ENCODE measurements at places on chromosomes 3 and 15. TPM values are rescaled to one million over a fixed set of nuclear protein-coding genes. Genes with fewer than 3 reads are reported as not detected.

DNA sequence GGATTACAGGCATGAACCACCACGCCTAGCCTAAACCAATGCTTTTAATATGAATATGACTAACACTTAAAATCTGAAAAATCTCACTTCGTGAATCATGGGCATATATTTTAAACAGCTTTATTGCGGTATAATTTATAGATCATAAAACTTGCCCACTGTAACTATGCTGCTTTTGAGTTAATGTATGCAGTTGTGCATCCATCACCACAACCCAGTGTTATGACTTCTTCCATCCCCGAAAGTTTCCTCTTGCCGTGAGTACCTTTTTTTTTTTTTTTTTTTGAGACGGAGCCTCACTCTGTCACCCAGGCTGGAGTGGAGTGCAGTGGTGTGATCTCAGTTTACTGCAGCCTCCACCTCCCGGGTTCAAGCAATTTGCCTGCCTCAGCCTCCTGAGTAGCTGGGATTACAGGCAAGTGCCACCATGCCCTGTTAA lies 7.1 kb downstream of the KAT2B start:
- DNase-seq = no peak

DNA sequence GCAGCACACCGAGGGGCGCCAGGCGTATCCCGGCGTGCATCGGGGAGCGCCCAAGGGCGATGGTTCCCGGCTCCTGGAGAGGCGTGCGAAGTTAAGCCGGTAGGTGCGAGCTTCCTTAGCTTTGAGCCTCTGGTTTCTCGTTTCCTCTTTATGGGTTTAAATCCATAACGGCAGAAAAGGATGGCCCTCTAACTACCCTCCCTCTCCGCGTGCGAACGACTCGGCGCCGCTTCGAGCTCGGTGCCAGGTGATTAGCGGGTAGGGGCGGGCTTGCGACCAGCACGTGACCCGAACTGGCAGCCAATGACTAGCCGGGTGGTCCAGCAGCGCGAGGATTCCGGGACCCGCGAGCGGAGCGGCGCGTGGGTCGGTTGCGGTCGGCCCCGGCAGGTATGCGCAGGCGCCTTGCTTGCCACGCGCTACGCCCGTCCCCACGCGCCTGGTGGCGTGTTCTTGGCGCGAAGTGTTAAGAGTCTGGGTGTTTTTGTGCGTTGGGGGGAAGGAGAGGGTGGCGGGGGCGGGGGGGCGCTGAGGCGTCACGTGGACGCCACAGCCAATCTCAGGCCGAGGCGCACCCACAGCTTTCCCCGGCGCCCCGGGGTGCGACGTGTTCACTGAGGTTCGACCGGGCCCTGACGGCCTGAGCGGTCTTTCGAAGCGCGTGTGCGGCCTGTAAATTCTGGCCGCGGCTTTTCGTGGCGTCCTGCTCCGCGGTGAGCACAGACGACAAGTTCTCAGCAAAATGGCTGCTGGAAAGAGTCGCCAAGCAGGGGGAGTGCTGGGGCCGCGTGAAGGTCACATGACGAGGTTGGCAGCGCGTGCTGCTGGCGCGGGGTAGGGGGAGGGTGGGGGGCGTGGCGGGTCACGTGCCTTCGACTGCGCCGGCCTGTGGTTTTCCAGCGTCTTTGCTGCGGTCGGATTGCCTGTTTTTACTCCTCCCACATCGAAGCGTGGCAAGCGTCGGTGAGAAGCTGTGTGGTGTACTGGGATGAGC lies 38.7 kb upstream of the MGA start:
- DNase-seq = peak; percentile 92

DNA sequence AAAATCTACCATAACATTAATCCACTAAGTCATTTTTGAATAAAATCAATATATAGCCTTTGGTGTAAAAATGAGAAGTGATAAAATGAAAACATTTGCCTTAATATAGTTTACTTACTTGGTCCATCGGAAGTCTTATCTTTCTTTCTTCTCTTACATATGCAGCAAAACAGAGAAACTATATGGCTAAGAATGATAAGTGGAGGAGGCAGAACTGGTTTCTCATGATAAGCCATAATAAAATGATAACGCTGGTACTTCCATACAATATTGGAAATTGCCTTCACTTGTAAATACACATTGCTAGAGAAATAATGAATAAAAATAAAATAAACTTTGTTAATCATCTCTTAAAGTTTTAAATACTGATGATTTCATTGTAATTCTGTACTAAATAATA lies 47.8 kb upstream of the USP50 start:
- no peak for DNase-seq

Gene ELL3
- total RNA-seq = 1.2 TPM

GRCh38 chr3:35921718-35922117 lies 282.4 kb downstream of the ARPP21 start:
- no peak for DNase-seq

DNA sequence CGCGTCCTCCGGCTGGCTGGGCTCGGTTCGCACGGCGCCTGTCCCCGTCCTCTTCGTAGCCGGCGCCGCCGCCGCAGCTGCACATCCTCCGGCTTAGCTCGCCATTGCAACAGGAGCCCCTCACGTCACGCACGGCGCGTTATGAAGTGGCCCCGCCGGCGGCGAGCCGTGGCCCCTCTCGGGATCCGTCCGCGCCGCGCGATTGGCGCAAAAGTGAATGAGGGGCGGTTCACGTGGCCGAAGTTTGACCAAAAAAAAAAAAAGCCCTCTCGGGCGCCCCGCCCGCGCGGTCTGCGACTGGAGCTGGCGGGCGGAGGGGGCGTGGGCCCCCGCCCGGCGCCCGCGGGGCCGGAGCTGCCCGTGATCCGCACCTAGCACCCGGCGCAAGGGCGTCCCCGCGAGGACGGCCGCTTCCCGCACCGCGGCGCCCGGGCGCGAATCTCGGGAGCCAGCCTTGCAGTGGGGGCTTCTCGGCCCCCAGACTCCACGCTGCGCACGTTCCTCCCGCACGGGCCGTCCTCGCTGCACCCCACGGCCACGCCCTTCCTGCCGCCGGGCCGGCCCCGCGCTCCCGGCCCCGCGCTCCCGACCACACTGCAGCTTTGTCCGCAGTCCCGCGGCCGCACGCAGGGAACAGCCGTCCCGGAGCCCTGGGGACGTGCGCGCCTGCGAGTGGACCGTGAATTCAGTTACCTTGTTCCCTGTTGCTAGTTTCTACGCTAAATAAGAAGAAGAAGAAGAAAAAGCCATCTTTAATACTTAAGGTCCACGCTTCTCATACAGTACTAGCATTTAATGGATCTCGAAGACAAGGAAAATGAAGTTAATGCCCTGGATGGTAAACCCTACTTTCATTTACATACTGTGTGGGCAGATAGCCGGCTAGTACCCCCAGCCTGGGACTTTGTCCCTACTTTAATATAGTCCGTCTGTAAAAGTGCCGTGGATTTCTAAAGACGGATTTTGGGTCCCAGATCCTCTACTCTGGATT lies at the start of gene CHSY1:
Gene CHSY1 (minus strand): TSS at position 219 of the 991 bp plus-strand sequence. CDS start 592 bp downstream, outside the sequence.
- DNase-seq = peak; percentile 97

DNA sequence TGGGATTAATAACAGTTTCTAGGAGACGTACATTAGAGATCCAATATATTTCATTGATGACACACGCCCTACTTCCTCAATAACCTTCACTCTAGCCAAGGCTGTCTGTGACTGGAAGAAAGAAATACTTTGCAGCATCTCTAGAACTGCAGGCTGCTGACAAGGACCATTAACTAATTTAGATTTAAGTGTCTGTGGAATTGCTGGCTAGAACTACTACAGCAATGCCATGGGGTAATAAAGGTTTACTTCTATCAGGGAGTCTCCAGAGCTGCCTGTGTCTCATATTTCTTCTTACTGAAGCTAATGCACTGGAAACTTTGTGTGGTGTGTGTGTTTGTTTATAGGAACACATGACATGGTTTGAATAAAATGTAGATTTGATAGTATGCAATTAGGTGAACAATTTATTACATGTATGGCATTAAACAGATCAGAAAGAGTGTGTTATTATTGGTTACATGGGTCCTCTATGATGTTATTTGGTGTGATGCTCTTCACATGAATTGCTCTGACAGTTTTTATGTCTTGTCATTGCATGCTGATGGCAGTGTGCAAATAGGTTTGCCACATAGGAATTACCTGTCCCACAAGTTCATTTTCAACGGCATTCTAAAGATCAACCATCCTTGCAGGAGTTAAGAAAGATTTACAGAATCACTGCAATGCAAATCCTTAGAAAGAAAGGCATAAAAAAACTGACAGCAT lies 916.2 kb upstream of the CADM2 start:
- no peak for DNase-seq

- DNase-seq = peak; percentile 52
Observed at GRCh38 chr3:122318620-122319019, 6.4 kb upstream of the CSTA start.

DNA sequence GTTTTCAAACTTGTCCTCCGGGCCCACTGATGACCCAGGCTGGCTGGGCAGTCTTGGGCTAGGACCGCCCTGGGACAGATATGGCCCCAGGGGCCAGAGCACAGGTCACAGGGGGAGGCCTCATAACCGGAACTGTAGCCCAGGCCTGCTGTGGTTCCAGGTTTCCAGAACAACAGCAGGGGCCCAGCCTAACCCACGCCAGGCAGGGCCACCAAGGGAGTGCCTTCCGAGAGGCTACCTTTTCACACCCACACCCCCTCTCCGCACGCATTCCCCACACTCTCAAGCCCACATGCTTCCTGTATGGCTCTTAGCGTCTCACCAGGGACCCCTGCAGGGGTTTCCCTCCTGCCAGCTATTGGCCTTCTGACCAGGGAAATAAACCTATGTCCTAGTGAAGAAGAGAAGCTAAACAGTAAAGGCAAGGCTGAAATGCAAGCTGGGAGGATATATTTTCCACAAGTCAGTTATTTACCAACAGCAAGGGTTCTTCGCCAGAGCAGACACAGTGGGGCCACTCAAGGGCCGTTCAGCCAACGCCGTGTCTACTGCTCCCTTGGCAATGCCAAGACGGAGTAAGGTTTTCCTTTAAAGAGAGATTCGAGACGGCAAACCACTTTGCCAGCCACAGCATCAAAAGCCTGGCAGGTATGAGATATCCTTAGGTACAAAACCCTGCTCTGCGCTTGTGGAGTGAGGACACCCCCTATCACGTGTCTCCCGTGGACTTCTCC lies 135.1 kb downstream of the ATP10A start:
- no peak for DNase-seq

- no peak for DNase-seq
Observed at GRCh38 chr3:134709076-134709475, 58.3 kb upstream of the KY start.

Gene PLAAT1
- not detected for total RNA-seq

Gene SYNPR
- not detected for total RNA-seq

GRCh38 chr3:61980041-61980440 lies 393.3 kb downstream of the FEZF2 start:
- no peak for DNase-seq

- DNase-seq = no peak
Observed at GRCh38 chr3:52328536-52329080, 12.5 kb downstream of the DNAH1 start.

Gene TRPM1
- not detected for total RNA-seq

DNA sequence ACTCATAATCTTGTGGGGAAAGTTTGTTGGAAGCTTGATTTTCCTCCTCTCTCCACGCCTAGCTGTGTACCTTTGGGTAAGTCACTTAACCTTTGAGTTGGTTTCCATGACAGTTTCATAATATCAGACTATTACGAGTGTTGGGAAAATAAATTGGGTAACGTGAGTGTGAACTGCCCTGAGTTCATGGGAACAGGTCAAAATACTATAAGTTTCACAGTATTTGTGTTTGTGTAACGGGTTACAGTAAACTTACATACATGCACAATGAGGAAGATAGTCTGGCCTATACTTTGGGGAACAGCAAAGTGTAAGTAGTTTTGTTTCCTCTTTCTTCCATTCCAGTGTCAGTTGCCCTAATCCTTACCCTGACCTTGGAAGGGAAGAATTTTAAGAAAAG lies 509.9 kb downstream of the MECOM start:
- no peak for DNase-seq

DNA sequence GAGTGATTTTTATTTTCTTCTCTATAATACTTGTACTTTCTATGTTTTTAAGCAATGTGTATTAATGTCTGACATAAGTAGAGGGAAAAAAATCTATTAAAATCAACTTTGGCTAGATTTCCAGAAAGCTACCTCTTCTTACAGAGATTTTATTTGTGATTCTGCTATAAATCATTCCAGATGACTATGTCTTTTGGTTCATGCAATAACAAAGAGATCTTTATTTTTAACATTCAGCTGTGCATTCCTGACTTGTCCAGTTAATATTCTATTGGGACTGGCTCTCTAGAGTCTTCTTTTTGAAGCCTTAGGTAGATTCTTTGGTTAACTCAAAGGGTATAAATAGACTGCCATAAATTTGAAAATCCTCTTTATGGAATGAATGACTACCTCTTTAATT lies 74.3 kb upstream of the ARPP21 start:
- DNase-seq = no peak

DNA sequence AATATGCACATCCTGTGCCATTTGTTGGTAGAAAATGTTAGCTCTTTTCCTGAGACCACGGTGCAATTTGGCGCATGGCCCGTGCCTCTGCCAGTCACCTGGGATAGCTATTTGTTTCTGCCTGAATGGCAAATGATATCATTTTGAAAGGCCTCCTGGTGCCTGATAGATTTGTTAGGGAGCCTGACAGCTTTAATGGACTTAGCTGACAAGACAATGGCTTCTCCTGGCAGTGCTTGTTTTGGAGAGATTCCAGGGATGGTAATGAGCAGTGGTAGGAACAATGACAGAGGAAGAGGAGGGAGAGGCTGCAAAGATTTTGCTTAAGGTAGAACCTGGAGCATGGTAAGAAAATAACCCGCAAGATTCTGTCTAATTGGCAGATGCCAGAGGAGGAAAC lies 268.5 kb downstream of the CLSTN2 start:
- no peak for DNase-seq

Gene B4GALT4
- 14.8 TPM for total RNA-seq

Gene BLM
- total RNA-seq = 64.1 TPM

DNA sequence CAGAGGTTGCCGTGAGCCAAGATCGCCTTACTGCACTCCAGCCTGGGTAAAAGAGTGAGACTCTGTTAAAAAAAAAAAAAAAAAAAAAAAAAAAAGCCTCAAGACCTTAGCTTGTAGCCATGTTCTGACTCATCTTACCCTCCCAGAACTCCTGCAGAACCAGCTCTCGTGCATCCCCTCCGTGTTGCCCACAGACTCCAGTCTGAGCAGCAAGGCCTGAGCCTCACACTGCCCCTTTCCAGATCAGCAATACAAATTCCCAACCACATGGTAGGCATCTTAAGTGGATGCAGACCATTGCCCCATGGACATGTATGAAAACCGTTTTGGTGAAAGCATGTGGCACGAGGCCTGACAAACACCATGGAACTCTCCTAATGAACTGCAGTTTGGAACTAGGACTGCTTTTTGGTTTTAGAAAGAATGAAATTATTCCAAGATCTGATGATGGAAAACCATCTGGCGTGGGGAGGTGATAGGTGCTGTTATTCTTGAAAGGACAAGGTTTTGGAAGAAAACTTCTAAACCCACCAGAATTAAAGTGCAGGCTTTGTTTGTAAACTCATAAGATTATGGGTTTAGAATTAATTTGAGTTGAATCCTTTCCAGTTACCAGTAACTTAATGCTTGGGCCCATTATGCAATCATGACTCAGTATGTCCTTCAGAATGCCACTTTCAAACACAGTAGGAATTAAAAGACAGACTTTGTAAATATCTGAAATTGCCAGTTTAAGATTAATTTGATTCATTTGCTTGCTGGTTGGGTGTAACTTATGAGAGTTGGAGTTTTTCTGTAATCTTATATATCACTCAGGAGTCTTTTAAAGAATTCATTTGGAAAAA lies 163.7 kb upstream of the LRTM1 start:
- no peak for DNase-seq

GRCh38 chr3:6717026-6717943 lies 143.6 kb upstream of the GRM7 start:
- no peak for DNase-seq

Gene EFL1
- 23.7 TPM for total RNA-seq

Gene ZNF385D
- total RNA-seq = not detected

GRCh38 chr3:117346901-117347300 lies 637.3 kb downstream of the TUSC7 start:
- DNase-seq = no peak
